ENCODE measurements at places on chromosomes 12 and 14. TPM values are rescaled to one million over a fixed set of nuclear protein-coding genes. Genes with fewer than 3 reads are reported as not detected.

DNA sequence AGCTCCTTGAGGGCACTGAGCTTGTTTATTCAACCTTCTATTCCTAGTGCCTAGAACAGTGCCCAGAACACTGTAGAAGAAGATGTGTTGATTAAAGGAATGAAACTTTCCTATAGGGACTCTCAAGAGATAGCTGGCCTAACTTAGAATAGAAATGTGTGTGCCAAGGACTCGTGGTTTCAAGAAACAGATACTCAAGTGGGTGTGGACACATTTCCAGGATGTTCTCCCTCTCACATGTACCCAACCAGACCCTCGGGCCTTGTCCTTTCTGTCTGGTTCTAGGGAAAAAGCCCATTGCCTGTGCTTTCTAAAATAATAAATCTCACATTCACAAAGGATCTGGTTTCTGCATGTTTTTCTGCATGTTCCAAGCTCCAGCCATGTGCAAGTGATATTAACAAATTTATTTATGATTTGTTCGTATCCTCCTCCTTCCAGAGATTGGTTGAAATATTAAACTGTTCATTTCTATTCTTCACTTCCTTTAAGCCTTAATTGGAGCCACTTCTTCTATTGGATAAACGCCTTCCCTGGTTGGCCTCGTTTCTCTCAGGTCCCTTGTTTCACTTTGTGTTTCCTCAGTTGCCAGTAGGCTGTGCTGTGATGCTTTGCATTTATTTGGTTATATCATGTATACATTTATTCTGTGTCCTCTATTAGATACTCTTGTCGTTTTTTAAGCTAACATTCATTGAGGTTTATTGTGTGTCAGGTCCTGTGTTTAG lies 89.8 kb downstream of the CRADD start:
- DNase-seq = no peak

GRCh38 chr14:72565149-72565559 lies 328.7 kb downstream of the DPF3 start:
- DNase-seq = no peak

GRCh38 chr12:49223590-49224369 lies 34.9 kb upstream of the TUBA1A start:
- DNase-seq = no peak

DNA sequence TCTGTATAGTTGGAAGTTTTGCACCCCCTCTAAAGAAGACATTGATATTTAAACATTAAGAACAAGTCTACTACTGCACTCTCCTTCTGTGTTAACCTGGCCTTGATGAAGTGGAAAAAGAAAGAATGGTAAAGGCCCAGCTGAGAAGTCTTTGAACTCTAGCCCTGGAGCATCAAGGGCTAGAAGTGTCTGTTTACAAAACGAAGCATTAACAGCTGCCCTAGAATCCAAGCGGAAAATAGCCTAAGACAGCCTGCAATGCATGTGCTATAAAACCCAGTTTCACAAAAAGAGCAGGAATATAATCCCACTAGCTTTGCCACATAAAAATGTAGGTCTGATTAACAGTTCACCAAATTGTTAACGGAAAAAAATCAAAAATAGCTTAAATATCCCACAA lies 60.5 kb downstream of the NUMB start:
- DNase-seq = no peak

Gene TAS2R20
- total RNA-seq = 22.9 TPM

Gene LYZ
- total RNA-seq = 4.5 TPM

GRCh38 chr12:89238593-89238992 lies 113.7 kb downstream of the DUSP6 start:
- DNase-seq = no peak

- DNase-seq = no peak
Measured at GRCh38 chr14:32470161-32470715, 141.1 kb downstream of the AKAP6 start.

GRCh38 chr12:121799842-121800693 lies 3.7 kb upstream of the SETD1B start:
- DNase-seq = peak; percentile 58

DNA sequence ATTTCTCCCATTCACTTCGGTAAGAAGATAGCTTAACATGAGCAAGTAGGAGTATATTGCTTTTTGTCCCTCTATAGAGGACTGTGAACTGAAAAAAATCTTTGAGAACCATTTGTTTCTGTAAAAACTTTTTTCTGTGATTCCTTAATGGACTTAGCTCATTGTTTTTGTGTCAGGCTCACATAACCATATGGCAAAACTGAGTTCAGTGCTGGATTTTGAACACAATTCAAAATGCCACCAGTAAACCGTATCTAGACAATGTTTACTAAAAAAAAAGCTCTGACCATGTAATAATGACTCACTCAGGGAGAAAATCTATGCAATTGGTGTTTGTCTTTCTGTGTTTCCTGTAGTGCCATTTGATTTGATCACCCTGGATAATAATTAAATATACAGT lies 5.2 kb downstream of the TRHDE start:
- DNase-seq = no peak

Gene MORN3
- total RNA-seq = 2.8 TPM

- no peak for DNase-seq
Measured at GRCh38 chr12:56631790-56632700, 1.9 kb upstream of the BAZ2A start.

Gene RABGGTA
- 19.5 TPM for total RNA-seq

Gene AICDA
- not detected for total RNA-seq

- no peak for DNase-seq
Measured at GRCh38 chr14:102928412-102929240, 6.2 kb downstream of the AMN start.

DNA sequence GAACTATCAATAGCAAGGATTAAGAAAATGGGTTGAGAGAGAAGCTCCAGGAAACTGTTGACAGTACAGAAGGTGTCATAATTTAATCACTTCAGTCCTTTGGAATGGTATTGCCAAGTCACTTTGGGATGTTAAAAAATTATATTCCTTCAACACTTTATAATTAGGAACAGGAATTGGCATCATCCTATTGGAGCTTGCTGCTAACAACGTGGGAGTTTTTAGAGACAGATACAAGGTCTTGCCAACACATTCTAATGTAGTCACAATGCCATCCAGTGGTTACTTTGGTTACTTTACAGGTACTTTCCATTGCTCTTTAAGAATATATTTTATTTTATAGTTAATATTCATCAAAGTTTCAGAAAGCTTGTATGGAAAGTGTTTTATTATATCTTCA lies 310.1 kb downstream of the SYT1 start:
- DNase-seq = no peak

DNA sequence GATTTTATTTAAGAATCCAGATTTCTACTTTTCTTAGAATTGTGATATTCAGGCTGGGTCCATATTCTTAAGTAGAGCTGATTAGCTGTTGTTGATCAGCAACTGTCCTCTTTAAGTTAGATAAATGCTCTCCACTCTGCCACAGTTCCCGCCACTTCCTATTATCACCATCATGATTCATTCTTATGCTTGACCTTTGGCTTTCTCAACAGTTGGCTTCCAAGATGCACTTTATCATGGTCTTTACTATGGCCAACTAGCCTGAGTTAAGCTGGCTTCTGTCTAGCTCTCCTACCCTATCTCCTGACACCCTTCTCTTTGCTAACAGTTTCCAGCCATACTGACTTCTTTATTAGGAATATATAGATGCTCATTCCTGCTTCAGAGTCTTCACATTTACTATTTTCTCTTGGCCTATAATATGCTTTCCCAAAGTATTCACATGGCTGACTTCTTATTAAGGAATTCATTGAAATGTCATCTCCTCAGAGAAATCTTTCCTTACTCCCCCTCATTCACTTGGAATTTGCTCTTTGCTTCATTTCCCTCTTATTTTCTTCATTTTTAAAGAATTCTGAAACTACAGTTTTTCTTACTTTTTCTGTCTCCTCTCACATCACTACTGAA lies 149.0 kb upstream of the IGF1 start:
- no peak for DNase-seq

Gene TRPV4
- not detected for total RNA-seq

DNA sequence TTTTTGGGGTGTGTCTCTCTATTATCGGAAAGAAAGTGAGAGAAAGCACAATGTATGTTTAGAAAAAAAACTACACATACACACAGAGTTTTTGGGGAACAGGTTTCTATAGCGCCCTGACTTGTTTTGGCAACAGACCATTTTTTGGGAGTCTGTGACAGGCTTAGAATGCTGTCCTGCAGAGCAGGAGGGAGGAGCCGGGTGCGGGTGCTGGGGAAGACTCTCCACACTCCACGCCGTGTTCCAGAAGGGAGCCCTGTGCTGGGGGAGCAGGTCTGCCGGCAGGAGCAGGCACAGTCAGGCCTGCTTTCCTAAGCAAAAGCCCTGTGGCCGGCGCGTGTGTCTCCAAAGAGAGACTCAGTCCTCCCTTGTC lies 26.5 kb downstream of the CD9 start:
- DNase-seq = no peak

Gene PTPRQ
- total RNA-seq = 1.9 TPM

DNA sequence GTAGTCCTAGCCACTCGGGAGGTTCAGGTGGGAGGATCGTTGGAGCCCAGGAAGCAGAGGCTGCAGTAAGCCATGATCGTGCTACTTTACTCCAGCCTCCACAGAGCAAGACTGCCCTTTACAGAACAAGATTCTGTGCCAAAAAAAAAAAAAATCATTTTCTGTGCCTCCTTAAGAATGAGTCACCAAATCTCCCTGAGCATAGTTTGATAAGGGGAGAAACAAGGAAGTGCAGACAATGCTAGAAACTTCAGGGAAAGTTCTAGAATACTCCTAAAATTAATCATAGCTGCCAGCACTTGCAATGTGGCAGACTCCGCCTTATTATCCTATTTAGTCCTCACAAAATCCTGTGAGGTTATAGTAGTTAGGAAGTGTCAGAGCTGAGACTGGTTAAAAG lies 74.5 kb downstream of the KCNK10 start:
- DNase-seq = no peak

GRCh38 chr12:18250313-18250916 lies 10.9 kb upstream of the PIK3C2G start:
- DNase-seq = no peak

- DNase-seq = no peak
Measured at GRCh38 chr12:75781532-75782046, 250.0 kb downstream of the PHLDA1 start.

- no peak for DNase-seq
Measured at GRCh38 chr14:97697772-97698171, 900.6 kb downstream of the VRK1 start.

Gene PRH2
- total RNA-seq = 0.62 TPM

- DNase-seq = no peak
Measured at GRCh38 chr14:80504781-80505180, 293.5 kb upstream of the DIO2 start.

- DNase-seq = no peak
Measured at GRCh38 chr12:49549735-49550692, 11.2 kb downstream of the KCNH3 start.

Gene FOXG1
- 75.5 TPM for total RNA-seq

DNA sequence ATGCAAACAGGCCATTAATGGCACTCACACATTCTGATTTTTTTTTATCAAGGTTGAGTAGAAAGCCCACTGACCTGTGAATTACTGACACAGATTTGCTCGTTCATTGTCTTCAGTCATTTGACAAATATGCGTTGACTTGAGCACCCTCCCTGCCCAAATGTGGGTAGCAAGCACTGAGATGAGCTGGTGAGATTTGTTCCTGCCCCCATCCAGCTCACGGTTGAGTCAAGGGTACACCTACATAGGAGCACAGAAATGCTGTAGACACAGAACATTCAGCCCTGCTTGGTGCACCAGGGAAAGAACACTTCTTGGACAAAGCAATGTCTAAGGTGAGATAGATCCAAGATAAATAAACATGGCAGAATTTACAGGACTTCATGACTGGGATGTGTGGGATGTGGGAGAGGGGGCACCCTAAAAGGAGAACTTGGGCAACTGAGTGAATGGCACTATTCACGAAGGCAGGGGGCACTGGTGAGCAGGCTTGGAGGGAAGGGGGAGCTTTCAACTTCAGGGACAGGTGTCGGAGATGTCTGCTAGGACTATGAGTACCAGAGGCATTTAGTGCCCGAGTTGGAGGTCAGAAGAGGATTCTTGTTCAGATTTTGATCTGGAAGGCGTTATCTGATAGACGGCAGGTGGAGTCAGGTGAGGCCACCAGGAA lies 213.4 kb downstream of the VRK1 start:
- DNase-seq = no peak

GRCh38 chr14:50797250-50798047 lies 33.5 kb downstream of the NIN start:
- DNase-seq = no peak

DNA sequence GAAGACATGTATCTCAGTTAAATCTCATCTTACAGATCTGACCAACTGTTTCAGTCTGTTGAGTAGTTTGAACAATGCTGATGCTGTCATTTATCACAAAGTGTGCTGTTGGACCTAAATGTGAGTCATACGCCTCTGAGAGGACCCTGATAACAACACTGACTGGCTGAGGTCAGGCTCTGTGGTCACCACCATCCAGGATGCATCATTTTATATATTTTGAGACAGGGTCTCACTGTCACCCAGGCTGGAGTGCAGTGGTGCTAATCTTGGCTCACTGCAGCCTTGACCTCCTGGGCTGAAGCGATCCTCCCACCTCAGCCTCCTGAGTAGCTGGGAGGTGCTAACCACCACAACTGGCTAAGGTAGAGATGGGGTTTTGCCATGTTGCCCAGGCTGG lies 181.0 kb upstream of the RGS6 start:
- no peak for DNase-seq

DNA sequence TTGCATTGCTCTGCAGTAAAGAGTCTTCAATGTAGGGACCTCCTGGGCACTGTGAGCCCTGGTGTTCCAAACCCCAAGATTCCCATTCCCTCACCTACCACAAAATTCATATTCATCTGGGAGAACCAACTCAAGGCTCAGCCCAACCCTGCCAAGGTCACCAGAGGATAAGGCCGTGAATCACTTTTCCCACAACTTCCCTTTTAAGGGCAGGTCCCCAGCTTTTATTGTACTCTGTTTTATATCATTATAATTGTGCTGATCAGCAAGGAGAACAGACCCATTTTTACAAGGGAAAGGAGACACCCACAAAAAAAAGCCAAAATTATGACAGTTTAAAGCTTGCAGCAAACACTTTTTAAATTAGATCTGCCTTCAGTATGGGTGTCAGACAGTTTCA lies 363.0 kb upstream of the FKBP4 start:
- DNase-seq = no peak

Gene KCNMB4
- total RNA-seq = 67.2 TPM

DNA sequence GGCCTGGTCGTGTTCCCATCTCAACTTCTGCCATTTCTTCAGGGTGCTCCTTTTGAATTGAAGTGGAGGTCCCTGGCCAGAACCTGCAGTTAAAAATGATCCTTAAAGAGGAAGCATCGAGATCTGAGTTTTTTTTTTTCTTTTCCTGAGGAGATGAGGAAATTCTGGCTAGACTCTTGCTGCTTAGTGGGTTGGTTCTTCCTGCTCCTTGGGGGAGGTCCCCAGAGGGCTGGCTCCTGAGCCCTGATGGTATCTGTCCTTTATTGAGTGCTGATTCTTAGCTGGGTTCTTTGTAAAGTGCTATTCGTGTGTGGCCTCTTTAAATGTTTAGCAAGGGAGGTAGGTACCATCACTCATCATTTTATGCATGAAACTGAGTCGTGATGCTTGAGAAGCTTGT lies 11.7 kb downstream of the PELI2 start:
- DNase-seq = no peak

Gene FAM181A
- total RNA-seq = 3.0 TPM

- DNase-seq = no peak
Measured at GRCh38 chr14:22837114-22837749, 847 bp downstream of the MMP14 start.

GRCh38 chr14:21043387-21043973 lies 1.3 kb downstream of the RNASE7 start:
- no peak for DNase-seq

GRCh38 chr12:66661357-66661756 lies 17.5 kb downstream of the GRIP1 start:
- DNase-seq = no peak

GRCh38 chr12:78880078-78880477 lies 15.5 kb downstream of the SYT1 start:
- no peak for DNase-seq

Gene SPTB
- total RNA-seq = 18.2 TPM

Data from occipital lobe (tissue), 3 donors.